ENCODE measurements at places on chromosomes 7 and 10.

DNA sequence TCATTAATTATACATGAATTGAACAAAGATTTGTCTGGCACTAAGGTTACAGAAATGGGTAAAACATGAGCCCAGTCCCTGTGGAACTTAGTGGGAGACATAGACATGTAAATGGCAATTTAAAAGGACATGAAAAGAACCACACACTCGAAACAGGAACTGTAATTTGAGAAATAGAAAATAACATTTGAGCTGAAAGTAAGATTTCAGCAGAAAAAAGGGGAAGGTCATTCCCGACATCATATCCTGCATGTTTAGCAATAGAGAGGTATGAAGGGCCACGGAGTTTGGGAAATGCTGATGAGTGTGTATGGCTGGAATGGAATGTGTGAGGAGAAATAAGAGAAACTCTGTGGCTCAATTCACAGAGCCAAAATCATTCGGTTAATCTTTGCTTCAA, 175.4 kb upstream of the AHR start:
- DNase-seq: no peak

DNA sequence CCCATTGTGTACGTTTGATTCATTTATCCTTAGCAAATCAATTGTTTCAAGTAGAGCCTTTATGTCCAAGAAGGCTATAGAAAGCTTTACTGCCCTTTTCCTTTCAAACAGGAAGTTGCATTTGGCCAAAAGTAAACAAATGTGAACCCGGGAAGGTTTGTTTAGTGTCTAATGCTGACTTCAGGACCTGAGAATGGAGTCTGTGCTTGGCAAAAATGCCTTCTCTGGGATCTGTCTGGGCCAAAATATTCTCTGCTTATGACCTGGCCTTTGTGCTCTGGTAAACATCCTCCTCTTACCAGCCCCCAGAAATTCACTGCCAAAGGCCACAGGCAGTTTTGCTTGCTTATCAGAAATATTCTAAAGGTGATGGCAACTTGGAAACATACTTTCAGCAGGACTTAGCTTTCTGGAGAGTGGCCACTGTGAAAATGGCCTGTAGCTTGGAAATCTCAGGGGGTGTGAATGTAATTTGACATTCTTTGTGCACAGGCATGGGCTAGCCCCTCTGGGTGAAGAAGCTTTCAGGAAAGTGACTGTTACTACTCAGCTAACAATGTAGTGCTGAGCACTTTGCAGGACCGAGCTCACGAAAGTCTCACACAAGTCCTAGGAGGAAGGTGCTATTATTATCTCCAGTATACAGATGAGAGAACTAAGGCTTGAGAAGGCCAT, 199.5 kb downstream of the PTEN start:
- DNase-seq: no peak

DNA sequence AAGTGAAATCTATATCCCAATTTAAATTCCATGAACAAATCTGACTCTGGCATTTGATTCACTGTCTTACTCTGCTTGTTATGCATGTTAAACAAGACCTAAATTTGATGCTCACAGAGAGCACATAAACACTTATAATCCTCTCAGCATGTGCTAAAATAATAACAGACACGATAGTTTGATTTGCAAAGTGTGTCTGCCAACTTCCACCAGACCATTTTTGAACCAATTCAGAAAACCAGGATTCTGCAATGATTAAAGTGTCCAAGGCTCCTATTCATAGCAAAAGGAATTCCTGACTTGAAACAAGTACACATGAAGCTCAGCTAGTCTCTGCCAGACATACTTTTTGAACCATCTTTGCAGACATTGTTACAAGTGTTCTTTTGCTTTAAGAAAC, 11.2 kb downstream of the RBM20 start:
- no peak for DNase-seq

DNA sequence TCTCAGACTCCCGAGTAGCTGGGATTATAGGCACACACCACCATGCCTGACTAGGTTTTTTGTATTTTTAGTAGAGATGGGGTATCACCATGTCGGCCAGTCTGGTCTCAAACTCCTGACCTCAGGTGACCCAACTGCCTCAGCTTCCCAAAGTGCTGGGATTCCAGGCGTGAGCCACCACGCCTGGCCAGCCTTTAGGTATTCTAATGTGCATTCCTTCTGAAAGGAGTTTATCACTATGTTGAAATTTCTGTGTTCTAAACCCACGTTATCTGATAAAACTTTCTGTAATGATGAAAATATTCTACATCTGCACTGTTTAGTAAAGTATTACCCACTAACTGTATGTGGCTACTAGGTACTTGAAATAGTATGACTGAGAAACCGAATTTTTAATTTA, 110.6 kb upstream of the IMMP2L start:
- no peak for DNase-seq

DNA sequence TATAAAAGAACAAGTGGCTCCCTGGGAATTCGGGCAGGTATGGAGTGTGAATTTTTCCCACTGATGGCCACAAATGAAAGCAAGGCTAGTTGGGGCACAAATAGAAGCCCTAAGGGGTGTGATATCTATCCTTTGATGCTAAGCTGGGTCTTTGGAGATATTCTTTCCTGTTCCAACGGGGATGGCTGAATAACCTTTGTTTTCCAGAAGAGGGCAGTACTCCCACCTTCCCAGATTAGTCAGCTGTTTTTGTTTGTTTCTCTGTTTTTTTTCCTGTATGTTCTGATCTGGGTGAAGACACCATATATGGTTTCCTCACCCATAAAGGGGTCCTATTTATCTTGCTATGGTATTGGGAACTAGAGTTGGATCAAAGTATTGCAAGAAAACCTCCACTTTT, 947.7 kb upstream of the SORCS1 start:
- no peak for DNase-seq

- DNase-seq: no peak
These were observed 104.6 kb upstream of the INSIG1 start for GRCh38 chr7:155192961-155193640.

- no peak for DNase-seq
These were observed 39.9 kb upstream of the PIP4K2A start for GRCh38 chr10:22754296-22754695.

DNA sequence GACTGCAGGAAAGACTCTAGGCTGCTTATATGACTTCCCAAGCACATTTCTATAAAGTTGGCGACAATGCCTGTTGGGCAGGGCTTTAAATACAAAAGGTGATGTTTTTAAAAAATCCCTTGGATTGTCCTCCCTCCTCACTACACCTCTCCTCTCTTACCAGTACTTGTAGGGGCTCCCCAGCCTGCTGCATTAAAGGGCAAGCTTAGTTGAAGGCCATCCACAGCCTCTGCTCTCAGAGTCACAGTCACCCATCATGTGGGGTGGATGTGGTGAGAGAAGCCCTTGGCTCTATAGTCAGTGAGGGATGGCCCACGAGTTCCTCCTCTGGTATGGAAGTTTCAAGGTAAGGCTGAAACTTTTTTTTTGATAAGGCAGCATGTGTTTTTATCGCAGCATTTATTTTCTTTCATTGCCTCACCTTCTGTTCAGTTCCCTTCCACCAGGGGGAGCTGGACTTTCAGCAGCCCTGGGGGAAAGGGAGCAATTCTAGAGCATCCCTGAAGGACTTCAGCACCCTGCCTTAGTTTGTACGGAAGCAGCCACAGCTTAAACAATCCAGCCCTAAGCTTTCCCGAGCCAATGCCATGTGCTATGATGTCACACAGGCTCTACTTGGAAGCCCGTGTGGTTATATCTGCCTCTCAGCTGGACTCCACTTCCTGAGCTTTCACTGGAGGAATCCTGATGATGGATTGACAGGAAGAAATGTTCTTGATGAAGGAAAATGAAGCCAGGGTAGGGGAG, 131.9 kb downstream of the CALCR start:
- DNase-seq: no peak

GRCh38 chr7:78747592-78747991, 705.9 kb downstream of the MAGI2 start:
- no peak for DNase-seq

DNA sequence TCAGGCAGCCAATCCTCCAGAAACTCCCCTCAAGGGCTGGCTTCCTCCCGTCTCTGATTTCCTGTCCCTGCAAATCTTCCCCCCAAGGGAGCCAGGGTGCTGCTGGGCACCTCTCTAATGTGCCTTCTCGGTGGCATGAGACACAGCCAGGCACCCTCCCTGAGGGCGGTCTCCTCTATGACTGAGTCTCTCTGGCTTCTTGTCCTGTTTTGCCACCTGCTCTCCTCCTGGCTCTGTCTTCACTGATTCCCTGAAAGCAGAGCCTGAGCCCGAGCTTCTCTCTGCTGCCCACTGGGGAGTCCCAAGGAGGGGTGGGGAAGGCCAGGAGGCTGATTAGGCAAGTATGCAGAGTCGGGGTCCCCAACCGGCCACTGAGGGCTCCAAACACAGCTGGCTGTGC, 60.4 kb upstream of the INSIG1 start:
- no peak for DNase-seq

DNA sequence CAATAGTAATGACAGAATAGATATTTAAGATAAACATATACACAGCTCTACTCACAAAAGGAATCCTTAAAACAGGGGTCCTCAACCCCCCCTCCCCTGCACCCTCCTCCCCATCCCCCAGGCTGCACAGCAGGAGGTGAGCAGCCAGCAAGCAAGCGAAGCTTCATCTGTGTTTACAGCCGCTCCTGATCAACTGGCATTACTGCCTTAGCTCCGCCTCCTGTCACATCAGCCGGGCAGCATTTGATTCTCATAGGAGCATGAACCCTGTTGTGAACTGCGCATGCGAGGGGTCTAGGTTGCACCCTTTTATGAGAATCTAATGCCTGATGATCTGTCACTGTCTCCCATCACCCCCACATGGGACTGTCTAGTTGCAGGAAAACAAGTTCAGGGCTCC, 65.5 kb downstream of the SMURF1 start:
- DNase-seq: no peak

Data from activated T-cell treated with anti-CD3 and anti-CD28 coated beads for 1 hour (primary cell).